Fibroblast of lung (primary cell): ENCODE measurements at places on chromosomes 7 and 10. TPM values are rescaled to one million over a fixed set of nuclear protein-coding genes. Genes with fewer than 3 reads are reported as not detected.

The SOSTDC1 gene
- total RNA-seq, result under 0.01 TPM in 1 of 2 replicates, not detected in the other

- H3K27me3 ChIP-seq, result peaks cover 4% of the 10 kb centered on the region
- DNase-seq, result no peak
- H3K4me1 ChIP-seq, result no peaks in the 10 kb centered on the region
- no peak overlapping the region for H3K4me3 ChIP-seq
- no peaks in the 10 kb centered on the region for H3K36me3 ChIP-seq
- H3K27ac ChIP-seq, result no peak overlapping the region
These were observed 21.9 kb upstream of the GDF10 start for GRCh38 chr10:47278152-47278473.

- H3K4me3 ChIP-seq, result no peak overlapping the region
- DNase-seq, result no peak
- H3K36me3 ChIP-seq, result no peaks in the 10 kb centered on the region
- H3K27me3 ChIP-seq, result no peaks in the 10 kb centered on the region
- H3K4me1 ChIP-seq, result no peaks in the 10 kb centered on the region
These were observed 102.0 kb upstream of the INSYN2A start for GRCh38 chr10:127298381-127298780.

GRCh38 chr7:105022458-105022857, 8.5 kb downstream of the KMT2E start:
- DNase-seq, result no peak
- H3K27ac ChIP-seq, result no peak overlapping the region
- no peaks in the 10 kb centered on the region for H3K27me3 ChIP-seq
- no peaks in the 10 kb centered on the region for H3K36me3 ChIP-seq
- H3K4me1 ChIP-seq, result peaks cover 12% of the 10 kb centered on the region
- H3K4me3 ChIP-seq, result no peak overlapping the region

GRCh38 chr7:31688372-31688771, 1.4 kb downstream of the PPP1R17 start:
- H3K36me3 ChIP-seq, result no peaks in the 10 kb centered on the region
- no peaks in the 10 kb centered on the region for H3K4me1 ChIP-seq
- H3K27ac ChIP-seq, result no peak overlapping the region
- no peak overlapping the region for H3K4me3 ChIP-seq
